ENCODE measurements at places on chromosomes 3 and 15.

DNA sequence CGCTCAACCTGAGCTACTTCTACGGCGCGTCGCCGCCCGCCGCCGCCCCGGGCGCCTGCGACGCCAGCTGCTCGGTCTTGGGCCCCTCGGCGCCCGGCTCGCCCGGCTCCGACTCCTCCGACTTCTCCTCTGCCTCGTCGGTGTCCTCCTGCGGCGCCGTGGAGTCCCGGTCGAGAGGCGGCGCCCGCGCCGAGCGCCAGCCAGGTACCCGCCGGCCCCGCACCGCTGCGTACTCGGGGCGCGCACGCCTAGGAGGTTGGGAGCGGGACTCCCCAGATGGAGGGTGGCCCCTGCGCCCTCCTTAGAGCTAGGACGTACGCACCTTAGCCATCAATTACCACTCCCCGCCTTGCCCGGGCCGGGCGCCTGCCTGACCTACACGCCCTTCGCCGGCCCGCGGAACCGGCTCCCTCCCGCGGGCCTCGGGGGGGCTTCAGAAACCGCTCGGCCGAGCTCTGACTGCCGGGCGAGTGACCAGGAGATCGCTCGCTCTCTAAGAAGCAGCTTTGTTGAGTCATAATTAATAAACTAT is 466 bp downstream of the NFKBIZ start:
- DNase-seq: no peak

DNA sequence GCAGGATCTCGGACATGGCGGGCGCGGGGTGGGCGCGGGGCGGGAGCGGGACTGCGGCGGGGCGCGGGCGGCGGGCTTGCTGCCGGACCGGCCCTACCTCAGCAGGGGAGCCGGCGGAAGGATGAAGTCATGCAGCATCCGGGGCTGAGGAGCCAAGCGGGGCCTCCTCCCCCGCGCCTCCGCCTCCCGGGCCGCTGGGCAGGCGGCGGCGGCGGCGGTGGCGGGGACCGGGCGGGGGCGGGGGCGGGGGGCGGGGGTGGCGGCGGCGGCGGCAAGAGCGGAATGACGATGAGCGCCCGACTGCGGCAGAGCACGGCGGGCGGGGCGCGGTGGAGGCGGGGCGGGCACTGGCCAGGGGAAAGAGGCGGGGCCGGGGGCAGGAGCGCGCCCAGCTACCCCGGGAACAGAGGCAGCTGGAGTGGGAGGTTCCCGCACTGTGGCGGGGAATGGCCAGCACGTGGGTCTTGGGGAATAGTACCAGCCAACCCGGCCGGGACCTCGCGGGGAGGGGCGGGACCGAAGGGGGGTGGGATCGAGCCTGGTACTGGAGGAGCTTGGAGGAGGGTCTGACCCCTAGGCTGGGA is at the start of gene CAMK2N2:
TSS of gene CAMK2N2 (minus strand) at position 284 of the 584 bp plus-strand sequence. CDS start at position 16, 268 bp downstream.
- peak; percentile 21 for DNase-seq

DNA sequence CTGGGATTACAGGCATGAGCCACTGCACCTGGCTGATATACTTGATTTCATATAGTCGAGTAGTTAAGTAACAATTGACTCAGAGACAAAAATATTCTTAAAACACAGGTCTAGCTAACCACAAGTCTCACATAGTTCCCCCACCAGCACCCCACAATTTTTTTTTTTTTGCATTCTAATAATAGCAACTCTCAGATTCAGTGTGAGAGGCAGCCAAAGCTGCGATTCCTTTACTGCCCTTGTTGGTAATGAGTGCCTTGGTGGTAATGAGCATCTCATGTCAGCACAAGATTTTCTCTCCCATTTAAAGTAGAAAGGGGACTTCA is 72.5 kb downstream of the WWTR1 start:
- DNase-seq: no peak

- DNase-seq: no peak
These were observed 191.1 kb downstream of the PLCH1 start for GRCh38 chr3:155553780-155554179.

GRCh38 chr15:66851311-66852063 is 149.5 kb downstream of the SMAD6 start:
- DNase-seq: peak; percentile 73

Data from astrocyte of the spinal cord (primary cell).